ENCODE measurements at places on chromosomes 5 and 9.

DNA sequence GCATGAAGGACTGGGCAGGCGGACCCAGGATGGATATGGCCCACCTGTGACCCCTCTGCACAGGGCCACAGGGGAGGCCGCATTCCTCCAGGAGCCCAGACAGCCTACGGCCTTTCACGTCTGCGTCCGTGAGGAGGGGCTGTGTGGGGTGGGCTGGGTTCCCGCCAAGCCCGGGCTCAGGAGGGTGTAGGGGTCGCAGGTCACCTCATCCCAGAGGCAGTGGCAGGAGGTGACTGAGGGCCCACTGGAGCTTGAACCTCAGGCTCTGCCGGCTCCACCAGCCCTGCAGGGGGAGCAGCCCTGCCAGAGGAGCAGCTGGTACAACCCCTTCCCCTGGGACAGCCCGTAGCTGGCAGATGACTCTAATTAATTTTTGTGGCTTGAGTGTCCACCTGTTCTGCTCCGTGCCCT, 40.7 kb upstream of the CACNA1B start:
- DNase-seq = no peak

DNA sequence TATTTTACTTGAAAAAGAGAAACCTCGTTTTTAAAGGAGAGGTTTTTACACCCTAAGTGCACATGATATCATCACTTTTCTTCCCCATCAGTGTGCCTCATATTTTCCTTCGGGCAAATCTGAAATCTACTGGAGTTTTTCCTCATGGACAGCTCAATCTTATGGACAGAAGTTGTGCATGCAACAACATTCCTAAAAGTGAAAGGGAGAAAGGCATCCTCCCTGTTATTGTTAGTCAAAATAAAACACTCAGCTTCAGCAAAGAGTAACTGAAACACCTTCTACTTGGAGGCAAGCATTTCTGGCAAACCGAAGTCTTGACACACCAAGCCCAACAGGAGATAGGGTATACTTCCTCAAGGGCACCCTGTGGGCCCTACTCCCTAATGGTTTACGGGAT, 217.9 kb downstream of the BNC2 start:
- DNase-seq = no peak

- no peak for DNase-seq
Observed at GRCh38 chr9:98429613-98430012, 174.2 kb upstream of the TBC1D2 start.

- DNase-seq = no peak
Observed at GRCh38 chr5:95621839-95622629, 2.1 kb downstream of the GPR150 start.

GRCh38 chr5:93598091-93599000, 15.3 kb downstream of the NR2F1 start:
- no peak for DNase-seq

DNA sequence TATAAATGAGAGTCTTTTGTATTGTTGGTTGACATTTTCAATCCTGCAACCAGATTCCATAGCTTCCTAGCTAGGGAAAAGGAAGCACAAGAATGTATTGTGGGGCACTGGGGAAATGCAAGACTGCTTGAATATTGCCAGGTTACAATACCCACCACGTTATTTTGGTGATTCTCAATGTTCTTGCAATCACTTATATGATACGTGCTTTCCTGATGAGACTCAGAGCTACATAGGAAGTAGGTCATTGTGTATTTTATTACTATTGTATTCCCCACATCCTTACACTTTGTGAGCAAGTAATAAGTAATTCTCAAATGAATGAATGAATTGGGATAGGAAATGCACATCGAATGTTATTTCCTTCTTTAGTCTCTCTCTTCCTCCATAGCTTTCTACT, 217.1 kb upstream of the CD180 start:
- DNase-seq = no peak

- DNase-seq = no peak
Observed at GRCh38 chr9:130728721-130729120, 35.1 kb downstream of the EXOSC2 start.
